Nasal cavity respiratory epithelium epithelial cell of viscerocranial mucosa (primary cell): ENCODE measurements at places on chromosomes 12 and 14. TPM values are rescaled to one million over a fixed set of nuclear protein-coding genes. Genes with fewer than 3 reads are reported as not detected.

SLC6A15 gene
- 40.5 and 86.1 TPM in 2 replicates for total RNA-seq

AQP2 gene
- not detected in 2 replicates for total RNA-seq

TMEM260 gene
- total RNA-seq, result 25.7 and 28.0 TPM in 2 replicates

PIWIL1 gene
- total RNA-seq, result not detected in 2 replicates

CCDC177 gene
- total RNA-seq, result not detected in 2 replicates

EXOC3L4 gene
- total RNA-seq, result not detected in 2 replicates

RAD51B gene
- 9.9 and 17.2 TPM in 2 replicates for total RNA-seq

HOXC12 gene
- not detected in 2 replicates for total RNA-seq

PROX2 gene
- total RNA-seq, result not detected in 2 replicates

CCDC92 gene
- 3.1 and 9.8 TPM in 2 replicates for total RNA-seq

NTS gene
- not detected in 2 replicates for total RNA-seq

LBHD2 gene
- not detected in 2 replicates for total RNA-seq

ANKRD33 gene
- not detected in 2 replicates for total RNA-seq

THAP2 gene
- total RNA-seq, result 3.8 and 9.6 TPM in 2 replicates

RND1 gene
- 0.78 and 4.1 TPM in 2 replicates for total RNA-seq

PZP gene
- total RNA-seq, result not detected in 2 replicates

YY1 gene
- total RNA-seq, result 48.5 and 69.1 TPM in 2 replicates

HOXC6 gene
- not detected in 2 replicates for total RNA-seq

CLEC12A gene
- total RNA-seq, result not detected in 2 replicates

MRPL42 gene
- 112 and 130 TPM in 2 replicates for total RNA-seq

CHGA gene
- under 0.01 TPM in 1 of 2 replicates, not detected in the other for total RNA-seq

PLEK2 gene
- total RNA-seq, result 27.8 and 50.2 TPM in 2 replicates

MIP gene
- total RNA-seq, result not detected in 2 replicates

SLC4A8 gene
- 0.14 and 0.68 TPM in 2 replicates for total RNA-seq

HOXC4 gene
- total RNA-seq, result not detected in 2 replicates

RTL1 gene
- total RNA-seq, result not detected in 2 replicates
